ENCODE measurements at places on chromosomes 7 and 10. TPM values are rescaled to one million over a fixed set of nuclear protein-coding genes. Genes with fewer than 3 reads are reported as not detected.

DNA sequence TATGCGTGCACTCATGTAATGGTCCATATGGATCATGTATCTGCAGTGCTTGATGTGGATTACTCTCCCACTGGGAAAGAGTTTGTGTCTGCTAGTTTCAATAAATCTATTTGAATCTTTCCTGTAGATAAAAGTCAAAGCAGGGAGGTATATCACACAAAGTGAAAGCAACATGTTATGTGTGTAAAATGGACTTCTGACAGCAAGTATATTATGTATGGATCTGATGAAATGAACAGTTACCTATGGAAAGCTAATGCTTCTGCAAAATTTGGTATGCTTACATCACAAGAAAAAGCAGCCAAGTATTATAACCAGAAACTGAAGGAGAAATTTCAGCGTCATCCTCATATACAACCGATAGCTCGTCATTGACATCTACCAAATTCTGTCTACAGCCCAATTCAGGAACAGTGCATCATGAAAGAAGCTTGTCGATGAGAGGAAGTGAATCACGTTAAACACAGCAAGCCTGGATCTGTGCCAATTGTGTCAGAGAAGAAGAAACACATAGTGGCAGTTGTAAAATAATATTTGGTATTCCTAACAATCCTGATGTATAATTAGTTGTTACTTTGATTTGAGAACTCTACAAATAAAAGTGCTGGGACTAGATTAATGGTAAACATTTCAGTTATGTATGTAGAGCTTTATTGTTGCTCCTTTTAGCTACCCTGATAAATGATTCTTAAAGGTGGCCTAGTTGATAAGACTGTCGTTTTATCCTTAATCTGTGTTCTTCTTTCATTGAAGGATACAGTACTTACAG, 14.2 kb upstream of the SYPL1 start:
- DNase-seq = no peak

- no peak for DNase-seq
These were observed 2.1 kb downstream of the SP8 start for GRCh38 chr7:20784388-20785156.

DNA sequence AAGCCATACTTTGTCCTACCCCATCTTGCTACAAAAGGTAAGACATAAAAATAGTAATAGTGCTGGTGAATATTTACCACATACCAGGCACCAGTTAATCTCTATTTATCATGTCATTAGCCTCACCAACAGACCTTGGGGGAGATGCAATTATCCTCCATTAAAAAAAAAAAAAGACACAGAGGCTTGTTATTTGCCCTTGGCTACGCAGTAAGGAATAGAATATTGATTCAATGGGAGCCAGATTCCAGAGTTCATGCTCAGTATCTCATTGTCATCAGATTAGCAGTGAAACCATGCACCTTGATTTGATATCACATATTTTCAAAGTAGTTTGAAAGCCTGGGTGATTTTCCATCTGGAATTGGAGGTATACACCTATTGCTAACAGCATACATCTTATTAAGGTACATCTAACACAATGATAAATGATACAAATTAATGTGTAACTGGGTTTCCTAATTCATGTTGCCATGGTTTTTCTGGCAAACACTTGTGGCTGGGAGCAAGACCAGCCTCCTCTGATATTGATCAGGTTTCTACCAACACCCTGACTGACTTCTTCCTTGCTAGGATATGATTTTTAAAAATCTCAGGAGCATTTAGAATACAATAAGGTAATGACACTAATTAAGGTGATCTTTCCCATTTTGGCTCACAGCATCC, 67.1 kb upstream of the PRR15 start:
- no peak for DNase-seq

GRCh38 chr7:116357781-116358670, 141.5 kb upstream of the CAV2 start:
- DNase-seq = no peak

GRCh38 chr7:17007841-17008240, 126.1 kb upstream of the AGR3 start:
- DNase-seq = no peak

- no peak for DNase-seq
These were observed 892.6 kb downstream of the XPNPEP1 start for GRCh38 chr10:109030581-109031210.

Gene CABCOCO1
- 5.5 TPM for polyA plus RNA-seq

Gene EBF3
- 1.8 TPM for polyA plus RNA-seq

Gene CCDC172
- polyA plus RNA-seq = not detected

Data from right renal pelvis (tissue), 4 donors.